ENCODE measurements at places on chromosomes 2 and 18.
A peak's percentile ranks its signal among the peaks of the same experiment; 100 is the strongest.

DNA sequence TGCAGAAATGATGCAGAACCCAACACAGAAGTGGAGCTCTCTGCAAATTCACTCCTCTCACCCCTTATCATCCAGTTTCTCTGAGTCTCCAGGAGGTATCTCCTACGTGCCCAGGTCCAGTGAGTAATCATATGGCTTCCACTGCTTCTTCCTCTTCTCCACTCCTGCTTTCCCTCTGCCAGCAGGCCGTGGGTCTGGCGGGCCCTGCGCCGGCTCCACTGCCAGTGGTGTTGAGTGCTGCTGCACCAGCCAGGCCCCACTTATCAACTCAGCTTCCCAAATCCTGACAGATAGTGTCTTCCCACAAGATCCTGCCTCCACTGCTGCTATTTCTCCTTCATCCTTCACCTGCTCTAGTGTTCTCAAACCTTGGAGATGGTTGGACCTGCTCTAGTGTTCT is 227.6 kb upstream of the PARD3B start:
- DNase-seq, result no peak

- DNase-seq, result no peak
These were observed 173.0 kb downstream of the HDAC4 start for GRCh38 chr2:239227661-239228371.

- DNase-seq, result peak; percentile 3
These were observed 37.8 kb upstream of the EFEMP1 start for GRCh38 chr2:55961318-55961911.

DNA sequence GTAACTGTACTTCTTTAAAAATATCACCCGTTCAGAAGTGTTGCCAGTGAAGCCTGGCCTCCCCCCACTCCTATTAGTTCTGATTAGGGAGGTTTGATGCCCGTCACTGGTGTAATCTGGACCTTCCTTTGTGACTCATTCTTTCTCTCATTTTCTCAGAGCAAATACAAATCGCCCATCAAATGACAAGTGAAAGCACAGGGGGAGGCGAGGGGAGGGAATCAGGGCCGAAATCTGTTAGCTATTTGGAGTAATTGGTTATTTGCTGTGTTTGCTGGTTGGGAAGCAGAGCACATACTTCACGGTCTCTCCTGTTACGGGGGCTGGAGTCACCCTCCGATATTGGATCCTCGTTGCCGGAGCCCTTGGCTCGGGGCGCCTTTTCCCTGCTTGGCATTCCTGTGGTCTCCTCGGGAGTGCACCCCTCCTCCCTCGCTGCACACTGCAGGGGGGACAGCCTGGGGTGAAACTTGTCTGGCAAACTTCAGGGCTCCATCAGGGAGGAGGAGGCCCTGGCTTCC is 178.1 kb downstream of the DYSF start:
- DNase-seq, result no peak

DNA sequence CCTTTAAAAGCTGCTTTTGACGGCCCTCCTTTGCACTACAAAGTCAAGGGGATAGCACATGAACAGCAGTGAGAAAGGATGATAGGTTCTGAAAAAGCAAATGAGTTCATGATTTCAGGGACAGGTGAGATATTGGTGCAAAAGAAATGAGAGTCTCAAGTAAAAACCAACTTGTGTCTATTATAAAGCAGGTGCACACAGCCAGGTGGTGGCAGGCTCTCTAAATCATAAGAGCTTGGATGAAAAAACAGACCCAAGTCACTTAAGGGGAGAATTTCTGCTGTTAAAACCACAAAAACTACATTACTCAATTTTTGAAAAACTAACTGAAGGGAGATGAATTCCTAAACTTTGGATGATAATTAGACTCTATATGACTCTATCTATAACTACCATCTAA is 201.5 kb downstream of the SP3 start:
- no peak for DNase-seq

DNA sequence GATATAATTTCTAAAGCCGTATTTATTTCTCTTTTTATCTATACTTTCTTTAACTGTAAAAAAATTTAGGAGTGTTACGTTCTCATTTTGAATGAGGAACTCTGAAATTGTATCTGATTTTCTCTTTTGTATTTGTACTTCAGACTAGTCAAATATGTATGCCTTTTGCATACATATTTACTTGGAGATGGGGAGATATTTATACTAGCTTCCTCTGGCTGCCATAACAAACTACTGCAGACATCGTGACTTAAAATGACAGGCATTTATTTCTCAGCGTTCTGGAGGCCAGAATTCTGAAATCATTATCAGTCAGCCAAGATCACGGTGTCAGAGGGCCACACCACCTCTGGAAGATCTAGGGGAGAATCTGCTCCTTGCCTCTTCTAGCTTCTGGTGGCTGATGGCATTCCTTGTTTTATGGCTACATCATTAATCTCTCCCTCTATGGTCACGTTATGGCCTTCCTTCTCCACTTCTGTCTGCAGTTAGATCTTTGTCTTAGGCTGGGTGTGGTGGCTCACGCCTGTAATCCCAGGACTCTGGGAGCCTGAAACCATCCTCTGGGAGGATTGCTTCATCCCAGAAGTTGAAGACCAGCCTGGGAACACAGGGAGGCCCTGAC is 8.2 kb downstream of the LCLAT1 start:
- no peak for DNase-seq

GRCh38 chr2:147232225-147232669 is 612.6 kb upstream of the ACVR2A start:
- no peak for DNase-seq

DNA sequence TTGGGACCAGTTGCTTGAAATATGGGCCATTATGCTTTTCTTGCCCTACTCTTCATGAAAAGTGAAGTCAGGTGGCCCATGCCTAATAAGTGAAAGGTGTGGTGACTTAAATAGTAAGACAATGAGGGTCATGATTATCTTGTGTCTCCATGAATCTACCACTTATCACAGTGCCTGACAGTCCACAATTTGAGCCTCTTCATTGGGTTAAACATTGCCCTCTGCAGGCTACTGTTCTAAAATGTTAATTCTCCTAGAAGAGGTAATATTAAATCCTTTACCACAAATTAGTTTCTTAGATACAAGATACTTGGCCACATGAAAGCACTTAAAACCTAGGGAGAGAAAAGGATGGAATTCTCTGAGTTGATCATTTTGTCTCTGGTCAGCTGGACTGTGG is 4.0 kb downstream of the EGR4 start:
- no peak for DNase-seq

DNA sequence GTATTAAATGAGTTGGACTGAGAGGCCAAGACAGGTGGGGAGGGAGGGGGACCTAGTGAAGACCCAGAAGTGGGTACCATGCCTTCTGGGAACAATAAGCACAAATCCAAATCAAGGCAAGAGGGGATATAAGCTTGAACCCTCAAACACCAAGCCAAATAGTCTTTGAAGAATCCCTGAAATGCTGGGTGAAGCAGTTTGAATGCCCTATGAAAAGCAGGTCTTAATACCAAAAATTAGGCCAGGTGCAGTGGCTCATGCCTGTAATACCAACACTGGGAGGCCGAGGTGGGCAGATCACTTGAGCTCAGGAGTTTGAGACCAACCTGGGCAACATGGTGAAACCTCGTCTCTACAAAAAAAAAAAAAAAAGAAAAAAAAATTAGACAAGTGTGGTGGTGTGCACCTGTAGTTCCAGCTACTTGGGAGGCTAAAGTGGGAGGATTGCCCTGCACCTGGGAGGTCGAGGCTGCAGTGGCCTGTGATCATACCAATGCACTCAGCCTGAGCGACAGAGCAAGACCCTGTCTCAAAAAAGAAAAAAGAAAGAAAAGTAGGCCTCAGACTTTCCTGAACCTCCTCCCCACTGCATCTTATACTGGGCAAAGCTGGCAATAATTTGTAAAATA is 3.5 kb downstream of the PCBP1 start:
- DNase-seq, result no peak

DNA sequence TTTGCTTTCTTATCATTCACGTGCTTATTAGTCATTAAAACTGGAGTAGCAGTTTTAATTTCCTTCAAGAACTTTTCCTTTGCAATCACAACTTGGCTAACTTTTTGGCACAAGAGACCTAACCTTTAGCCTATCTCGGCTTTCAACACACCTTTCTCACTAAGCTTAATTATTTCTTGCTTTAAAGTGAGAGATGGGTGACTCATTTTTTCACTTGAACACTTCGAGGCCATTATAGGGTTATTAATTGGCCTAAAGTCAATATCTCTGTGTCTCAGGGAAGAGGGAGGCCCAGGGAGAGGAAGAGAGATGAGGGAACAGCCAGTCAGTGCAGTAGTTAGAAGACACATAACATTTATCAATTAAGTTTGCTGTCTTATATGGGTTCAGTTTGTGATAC is 289.8 kb downstream of the RBM43 start:
- DNase-seq, result no peak

- no peak for DNase-seq
These were observed 660 bp upstream of the MBP start for GRCh38 chr18:77133051-77133834.

GRCh38 chr2:19819097-19820065 is 82.4 kb downstream of the TTC32 start:
- DNase-seq, result no peak

- DNase-seq, result peak; percentile 91
These were observed 83.4 kb upstream of the RTN4 start for GRCh38 chr2:55133467-55134315.

- DNase-seq, result no peak
These were observed 539 bp downstream of the CYP27A1 start for GRCh38 chr2:218782528-218782844.

GRCh38 chr2:143476336-143477087 is 347.3 kb downstream of the ARHGAP15 start:
- DNase-seq, result no peak

- DNase-seq, result no peak
These were observed 441.8 kb downstream of the NYAP2 start for GRCh38 chr2:225841314-225841713.

- no peak for DNase-seq
These were observed 168.5 kb upstream of the KLF7 start for GRCh38 chr2:207334301-207334623.

GRCh38 chr2:152826581-152827279 is 108.3 kb downstream of the ARL6IP6 start:
- no peak for DNase-seq

- DNase-seq, result no peak
These were observed 286.3 kb downstream of the PIEZO2 start for GRCh38 chr18:10863026-10863425.

- no peak for DNase-seq
These were observed 64.8 kb downstream of the PDCL3 start for GRCh38 chr2:100627330-100628300.

DNA sequence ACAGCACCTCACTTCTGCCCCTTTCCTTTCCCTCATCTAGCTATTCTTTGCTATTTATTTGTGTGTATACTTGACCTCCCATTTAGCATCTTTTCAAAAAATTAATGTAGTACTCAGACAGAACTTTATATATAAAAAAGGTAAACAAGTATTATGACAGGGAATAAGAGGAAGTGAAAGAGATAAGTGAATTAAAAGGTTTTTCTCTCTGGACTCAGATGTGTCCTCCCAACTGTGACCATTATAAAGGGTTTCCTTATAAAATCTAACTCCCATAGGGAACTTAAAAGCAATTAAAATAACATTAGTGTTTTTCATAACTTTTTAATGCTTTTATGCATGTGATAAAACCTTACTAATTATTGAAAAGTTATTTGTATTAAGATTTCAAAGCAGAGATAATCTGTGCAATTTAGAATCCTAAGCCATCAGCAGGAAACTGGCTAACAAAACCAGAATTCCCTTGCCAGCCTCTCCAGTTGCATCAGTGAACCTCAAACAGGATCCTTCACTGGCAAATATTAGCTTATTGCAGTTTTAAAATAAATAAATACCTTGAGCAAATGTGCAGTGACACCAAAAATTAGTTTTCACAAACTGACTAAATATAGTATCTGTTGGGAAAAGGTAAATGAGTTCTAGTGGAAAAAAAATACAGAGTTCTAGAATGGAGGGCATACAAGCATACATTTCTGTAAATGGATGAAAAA is 930.7 kb downstream of the BCL11A start:
- no peak for DNase-seq

DNA sequence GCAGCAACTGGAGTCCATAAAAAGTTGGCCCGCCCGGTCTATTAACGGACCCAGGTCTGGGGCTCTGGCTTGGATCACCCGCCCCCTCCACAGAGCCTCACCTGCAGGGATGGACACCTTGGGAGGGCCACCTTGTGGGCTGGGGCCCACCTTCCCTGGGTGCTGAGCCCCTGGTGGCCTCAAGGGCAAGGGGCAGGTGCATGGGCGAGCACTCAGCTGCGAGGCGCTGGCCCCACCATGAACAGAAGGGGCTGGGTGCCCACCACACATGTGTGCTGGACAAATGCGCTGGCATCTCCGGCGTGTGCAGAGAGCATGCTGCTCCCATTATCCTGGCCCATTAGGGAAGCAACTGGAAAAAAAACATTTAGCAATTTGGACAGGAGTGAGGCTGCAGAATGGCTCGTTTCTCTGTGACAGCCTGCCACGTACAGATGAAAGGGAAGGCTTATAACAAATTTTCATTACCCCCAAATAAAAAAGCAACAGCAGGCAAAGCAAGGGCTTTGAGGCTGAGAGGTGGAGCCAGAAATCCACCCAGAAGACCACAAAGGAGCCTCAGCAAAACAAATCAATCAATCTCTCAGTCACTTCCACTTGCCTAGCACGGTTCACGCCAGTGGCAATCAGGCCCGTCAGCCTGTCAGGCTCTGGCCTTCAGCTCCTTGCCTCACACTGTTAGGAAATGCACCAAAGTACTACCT is 253.1 kb upstream of the ZNF521 start:
- no peak for DNase-seq

DNA sequence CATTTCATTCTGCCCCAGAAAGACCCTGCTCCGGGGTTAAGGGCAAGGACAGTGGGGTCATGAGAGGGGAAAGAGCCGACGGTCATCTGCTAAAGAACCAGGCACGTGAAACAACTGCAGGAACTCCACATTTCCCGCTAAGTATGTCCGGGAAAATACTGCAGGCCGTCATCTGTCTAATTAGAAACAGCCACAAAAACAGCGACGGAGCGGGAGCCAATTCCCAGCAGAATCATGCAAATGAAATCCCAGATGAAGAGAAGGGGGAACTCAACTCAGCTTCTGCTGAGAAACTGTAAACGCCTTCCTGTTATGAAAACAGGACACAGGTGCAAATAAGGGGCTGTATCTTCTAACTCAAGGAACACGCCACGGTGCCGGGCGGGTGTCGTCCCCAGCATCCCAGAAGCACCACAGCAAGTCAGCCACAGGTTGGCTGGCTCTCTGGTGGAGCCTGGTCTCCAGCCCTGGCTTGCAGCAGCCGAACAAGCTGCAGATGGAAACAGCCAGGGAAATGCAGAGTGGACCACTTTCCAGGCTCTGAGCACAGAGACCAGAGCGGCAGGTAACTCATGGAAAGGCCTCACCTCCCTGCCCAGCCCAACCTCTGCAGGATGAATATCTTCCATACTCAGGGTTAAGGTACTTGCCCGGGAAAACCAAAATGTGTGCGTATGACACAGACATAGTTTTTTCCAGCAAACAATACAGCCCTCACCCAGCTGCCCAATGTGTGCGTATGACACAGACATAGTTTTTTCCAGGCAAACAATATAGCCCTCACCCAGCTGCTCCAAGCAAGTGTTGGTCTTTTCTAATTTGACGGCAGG is 28.9 kb downstream of the PXDN start:
- no peak for DNase-seq

- DNase-seq, result no peak
These were observed 16.3 kb upstream of the ARHGEF4 start for GRCh38 chr2:130820279-130820861.
